AG20443 (cell line): ENCODE measurements at places on chromosomes 12 and 14.

DNA sequence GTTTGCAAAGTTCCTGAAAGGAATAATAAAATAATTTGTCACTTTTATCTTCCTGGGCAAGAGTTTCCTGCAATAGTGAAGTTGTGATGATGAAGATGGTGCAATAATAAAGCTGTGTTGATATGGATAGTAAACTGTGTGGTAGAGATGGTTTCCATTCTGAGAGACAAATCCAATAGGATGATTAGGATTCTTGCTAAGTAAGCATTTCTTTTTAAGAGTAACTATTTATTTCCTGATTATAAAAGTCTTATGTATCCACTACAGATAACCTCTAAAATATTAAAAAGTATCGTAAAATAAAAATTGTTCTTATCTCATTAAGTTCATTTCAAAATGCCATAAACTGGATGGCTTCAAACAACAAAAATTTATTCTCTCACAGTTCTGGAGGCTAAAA is 28.7 kb downstream of the TSPAN11 start:
- no peak for DNase-seq

DNA sequence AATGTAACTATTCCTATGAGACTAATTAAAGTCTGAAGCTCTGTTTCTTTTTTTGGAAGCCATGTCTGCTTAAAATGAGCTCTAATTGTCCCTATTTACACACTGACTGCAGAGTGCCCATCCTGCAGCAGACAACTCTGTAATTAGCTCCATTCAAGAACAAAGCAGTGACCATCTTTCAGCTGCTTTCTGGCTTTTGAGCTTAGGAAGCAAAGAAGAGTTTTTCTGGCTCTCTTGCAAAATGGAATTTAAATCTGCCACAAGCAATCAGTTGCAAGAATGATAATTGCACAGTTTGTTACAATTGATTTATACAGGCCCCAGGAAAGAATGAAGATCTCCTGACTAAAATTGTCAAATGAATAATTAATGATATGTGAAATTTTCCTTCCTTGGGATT is 83.4 kb downstream of the GAS2L3 start:
- no peak for DNase-seq

GRCh38 chr12:68743356-68743755 is 2.6 kb upstream of the SLC35E3 start:
- no peak for DNase-seq

- no peak for DNase-seq
Observed at GRCh38 chr14:68966872-68967301, 12.2 kb downstream of the ACTN1 start.

DNA sequence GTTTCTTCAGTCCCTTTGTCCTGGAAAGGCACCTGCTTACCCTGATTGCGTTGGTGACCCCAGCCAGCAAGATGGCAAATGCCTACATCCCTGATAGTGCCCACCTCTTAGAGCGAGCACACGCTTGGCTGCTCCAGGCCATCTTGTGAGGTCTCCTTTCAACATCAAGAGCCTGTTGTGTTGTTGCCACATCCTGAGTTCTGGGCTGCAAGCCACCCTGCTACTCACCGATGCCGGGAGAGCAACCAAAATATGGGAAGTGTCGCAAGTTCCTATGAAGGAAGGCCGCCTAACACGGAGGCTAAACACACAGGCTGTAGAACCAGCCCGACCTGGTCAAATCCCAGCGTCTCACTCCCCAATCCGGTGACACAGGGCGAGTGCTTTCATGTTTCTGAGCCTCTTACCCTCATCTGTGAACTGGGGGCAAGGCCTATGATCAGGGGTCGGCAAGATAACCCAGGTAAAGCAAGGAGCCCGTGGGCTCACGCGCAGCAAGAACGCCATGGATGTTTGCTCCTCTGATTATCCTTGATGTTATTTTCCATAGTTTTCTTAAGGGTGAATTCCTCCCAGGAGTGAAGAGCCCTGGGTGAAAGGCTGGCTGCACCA is 98.4 kb downstream of the LGMN start:
- peak; percentile 84 for DNase-seq

DNA sequence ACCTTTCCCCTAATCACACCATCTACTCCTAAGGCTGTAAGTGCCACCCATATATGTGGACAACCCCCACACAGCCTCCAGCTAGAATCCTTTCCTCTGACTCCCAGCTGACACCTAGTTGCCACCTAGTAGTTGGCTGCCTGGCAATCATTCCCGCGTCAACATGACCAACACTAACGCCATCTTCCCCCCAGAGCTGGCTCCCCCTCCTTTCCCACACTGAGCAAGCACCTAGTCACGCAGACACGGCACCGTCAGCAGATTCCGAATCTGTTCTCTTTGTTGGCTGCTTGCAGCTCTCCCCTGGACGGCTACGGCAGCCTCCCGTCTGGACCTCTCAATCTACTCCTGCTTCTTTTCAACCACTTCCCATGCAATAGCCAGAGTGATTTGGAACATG is 27.7 kb downstream of the UBR7 start:
- DNase-seq: peak; percentile 85

GRCh38 chr14:72929316-72930080 is 3.2 kb downstream of the DCAF4 start:
- no peak for DNase-seq

DNA sequence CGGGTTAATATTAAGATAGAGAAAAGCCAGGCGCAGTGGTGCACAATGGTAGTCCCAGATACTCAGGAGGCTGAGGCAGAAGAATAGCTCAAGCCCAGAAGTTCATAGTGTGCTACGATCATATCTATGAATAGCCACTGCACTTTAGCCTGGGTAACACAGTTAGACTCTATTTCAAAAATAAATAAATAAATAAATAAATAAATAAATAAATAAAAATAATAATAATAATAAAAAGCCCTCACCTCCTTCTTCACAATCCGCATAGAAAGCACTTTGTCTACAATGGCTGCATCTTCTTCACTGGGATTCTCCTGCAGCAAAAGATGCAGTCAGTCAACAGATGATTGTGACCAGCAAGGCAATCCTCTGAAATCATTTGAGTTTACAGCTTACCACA is 31.5 kb upstream of the SUPT16H start:
- no peak for DNase-seq

GRCh38 chr14:99459481-99460100 is 21.1 kb downstream of the SETD3 start:
- DNase-seq: no peak

DNA sequence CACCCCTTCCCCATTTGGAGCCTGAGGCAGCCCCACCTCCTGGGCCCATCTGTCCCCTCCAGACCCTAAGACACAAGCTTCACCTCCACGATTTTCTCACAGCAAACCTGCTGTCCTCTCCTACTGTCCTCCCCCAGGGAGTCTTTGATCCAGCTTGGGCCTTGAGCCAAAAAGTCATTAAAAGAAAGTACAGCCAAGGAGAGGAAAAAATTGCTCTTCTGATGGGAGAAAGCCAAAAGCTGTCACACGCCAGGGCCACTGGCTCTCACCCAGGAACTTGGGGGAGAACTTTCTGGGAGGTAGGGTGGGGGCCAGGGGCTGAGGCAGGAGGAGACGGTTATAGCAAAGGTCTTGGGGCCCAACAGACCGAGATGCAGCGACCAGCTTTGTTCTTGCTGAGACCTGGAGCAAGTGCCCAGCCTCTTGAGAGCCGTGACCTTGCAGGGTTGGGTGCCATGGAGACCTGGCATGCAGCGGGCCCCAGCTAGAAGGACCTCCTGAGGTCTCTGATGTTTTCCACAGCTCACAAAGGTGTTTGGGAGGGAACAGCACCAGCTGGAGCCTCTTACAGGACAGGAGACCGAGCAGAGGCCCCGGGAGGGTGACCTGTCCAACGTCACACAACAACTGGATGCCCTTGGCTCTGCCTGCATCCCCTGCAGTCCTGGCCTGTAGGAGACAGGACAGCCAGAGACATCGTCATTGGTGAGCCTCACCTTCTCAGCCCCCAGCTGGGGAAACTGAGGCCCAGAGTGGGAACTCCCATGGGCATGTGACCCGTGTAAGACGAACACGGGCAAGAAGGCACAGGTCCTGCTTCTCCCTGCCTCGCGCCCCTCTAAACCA is 124.5 kb downstream of the CALM1 start:
- DNase-seq: no peak

DNA sequence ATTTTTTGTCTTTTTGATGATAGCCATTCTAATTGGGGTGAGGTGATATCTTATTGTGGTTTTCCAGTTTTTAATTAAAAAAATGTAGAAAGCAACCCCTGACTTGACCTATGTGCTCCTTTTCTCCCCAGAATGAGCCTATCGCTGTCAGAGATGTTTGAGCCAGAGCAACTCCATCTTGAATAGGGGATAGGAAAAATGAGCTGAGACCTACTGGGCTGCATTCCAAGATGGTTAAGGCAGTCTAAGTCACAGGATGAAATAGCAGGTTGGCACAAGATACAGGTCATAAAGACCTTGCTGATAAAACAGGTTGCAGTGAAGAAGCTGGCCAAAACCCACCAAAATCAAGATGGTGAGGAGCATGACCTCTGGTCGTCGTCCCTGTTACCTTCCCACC is 13.8 kb downstream of the ERP27 start:
- DNase-seq: no peak

DNA sequence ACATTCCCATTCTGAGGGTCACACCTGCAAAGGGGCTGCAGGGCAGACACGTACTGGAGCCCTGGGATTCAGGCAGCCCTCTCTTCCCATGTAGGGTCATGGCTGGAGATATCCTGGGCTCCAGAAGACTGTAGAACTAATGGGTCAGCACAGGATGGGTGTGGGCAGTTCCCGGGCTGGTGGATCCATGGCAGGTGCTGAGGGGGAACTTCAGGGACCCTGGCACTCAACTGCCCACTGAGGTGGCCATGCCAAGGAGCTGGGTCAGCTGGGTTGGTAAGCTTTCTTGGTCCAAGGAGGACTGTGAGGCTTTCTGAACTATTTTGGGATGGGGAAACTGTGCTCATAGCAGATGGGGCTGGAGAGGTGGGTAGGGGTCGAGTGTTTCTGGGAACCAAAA is 183.4 kb upstream of the RTL1 start:
- DNase-seq: no peak

DNA sequence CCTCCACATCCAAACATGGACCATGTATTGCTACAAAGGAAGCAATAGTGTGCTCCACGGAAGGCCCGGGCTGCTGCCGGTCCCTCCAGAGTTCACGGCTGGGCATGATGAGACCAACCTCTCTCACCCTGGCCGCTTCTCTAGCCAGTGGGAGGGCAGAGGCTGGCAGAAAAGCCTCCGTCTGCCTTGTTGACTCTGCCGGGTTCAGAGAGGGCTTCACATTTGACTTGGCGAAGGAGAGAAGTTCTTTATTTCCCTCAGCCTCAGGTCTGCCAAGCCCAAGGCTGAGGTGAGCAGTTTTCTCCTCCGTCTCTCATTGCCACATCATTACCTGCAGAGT is 230.0 kb downstream of the ZFP36L1 start:
- DNase-seq: no peak

- DNase-seq: peak; percentile 12
Observed at GRCh38 chr12:80353254-80353653, 90.8 kb upstream of the PTPRQ start.

DNA sequence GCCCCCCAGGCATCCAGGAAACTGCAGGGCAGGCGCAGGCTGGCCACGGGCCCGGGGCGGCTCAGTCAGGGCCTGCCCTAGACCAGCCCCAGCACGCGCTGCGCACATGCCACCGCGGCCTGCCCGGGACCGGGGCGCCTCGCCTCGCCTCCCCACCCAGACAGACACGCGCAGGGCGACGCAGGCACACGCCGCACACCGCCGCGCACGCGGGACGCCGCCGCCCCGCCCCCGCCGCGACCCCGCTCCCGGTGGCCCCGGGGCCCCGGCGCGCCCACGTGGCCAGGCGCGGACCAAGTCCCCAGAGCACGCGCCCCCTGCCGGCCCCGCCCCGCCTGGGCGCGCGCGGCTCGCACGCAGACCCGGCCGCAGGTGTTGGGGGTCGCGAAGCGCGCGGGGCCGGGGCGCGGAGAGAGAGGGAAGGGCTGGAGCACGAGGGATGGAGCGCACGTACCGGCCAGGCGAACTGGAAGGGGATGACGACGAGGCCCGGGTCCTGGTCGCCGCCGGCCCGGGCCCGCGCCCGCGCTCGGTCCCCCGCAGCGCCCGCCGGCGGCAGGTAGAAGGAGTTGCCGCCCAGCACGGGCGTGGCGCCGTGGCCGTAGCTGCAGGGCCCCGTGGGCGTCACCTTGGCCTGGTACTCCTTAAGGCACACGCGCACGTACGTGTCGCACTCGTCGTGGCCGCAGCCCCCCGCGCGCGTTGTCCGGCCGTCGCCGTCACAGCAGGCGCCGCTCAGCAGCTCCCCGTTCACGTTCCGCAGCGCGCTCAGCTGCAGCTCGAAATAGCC is 1.1 kb downstream of the JAG2 start:
- DNase-seq: no peak

GRCh38 chr14:36268121-36268520 is 52.3 kb downstream of the MBIP start:
- no peak for DNase-seq

- DNase-seq: no peak
Observed at GRCh38 chr14:36295642-36296627, 24.5 kb downstream of the MBIP start.

DNA sequence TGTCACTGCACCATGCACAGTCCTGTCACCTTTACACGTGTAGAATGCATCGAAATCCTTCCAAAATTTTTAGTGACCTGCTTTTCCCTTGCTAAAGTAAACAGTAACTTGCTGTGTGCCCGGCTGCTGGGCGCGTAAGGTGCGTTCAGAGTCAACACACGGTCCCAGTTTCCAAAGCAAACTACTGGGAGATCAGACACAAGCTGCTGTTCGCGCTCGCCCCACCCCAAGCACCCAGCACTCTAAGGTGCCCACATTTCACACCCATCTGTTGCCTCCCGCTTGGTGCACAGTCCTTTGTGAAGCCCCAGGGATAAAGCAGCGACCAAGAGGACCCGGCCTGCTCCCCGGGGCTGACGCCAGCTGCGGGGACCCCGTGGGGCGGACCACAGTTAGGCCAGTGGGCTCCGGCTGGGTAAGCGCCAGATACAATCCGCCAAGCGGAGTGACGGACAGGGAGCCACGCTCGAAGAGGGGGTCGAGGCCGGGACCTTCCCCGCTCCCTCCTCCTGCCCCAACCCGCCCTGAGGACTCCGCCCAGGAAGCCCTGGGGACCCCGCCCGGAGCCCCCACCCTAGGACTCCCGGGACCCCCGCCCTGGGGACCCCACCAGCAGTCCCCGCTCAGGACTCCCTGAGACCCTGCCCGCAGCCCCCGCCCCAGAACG is 633 bp downstream of the STX2 start:
- DNase-seq: peak; percentile 39

- DNase-seq: no peak
Observed at GRCh38 chr14:61614693-61615092, 80.6 kb upstream of the HIF1A start.

DNA sequence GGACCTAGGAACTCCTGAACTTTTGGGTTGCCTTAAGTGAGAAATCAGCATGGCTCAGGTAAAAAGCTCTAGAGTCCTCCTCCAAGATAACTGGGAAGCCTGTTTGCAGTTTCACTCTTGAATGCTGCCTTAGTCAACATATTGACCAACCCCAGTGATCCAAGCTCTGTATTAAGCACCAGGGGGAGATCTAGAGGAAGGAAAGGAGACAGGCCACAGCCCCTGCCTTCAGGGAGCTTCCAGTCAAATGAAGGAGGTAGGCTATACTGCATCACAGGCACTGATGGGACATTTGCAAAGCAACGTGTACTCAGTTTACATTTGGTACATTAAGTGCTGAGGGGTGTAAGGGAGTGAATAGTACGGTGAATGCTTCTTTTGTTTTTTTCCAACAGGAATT is 1.2 kb upstream of the CSAD start:
- no peak for DNase-seq

- peak; percentile 13 for DNase-seq
Observed at GRCh38 chr12:57342207-57342691, 88.6 kb downstream of the R3HDM2 start.

GRCh38 chr14:77189479-77189878 is 7.9 kb downstream of the TMEM63C start:
- no peak for DNase-seq
